Ureter (tissue), 1 donor: ENCODE measurements at places on chromosomes 4 and X.

- DNase-seq, result no peak
Measured at GRCh38 chr4:5524446-5525299, 183.7 kb downstream of the EVC2 start.

- DNase-seq, result no peak
Measured at GRCh38 chr4:42678512-42678911, 21.6 kb upstream of the ATP8A1 start.

DNA sequence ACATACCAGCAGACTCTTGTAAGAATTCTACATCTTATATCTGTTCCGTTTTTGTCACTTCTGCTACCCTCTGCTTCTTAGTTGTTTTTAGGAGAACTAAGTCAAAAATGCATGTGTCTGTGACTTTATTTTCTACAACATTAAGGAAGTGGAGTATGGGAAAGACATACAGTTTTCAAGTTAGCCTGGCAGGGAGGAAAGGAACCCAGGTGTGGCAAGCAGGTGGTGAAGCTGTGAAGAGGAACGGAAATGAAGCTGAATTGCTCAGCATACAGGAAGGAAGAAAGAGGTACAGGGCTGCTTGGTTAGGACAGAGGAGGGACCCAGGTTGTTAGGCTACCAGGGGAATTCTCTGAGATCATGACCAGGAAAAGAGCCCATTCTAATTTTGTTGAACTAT lies 9.4 kb downstream of the GPRIN3 start:
- DNase-seq, result no peak

DNA sequence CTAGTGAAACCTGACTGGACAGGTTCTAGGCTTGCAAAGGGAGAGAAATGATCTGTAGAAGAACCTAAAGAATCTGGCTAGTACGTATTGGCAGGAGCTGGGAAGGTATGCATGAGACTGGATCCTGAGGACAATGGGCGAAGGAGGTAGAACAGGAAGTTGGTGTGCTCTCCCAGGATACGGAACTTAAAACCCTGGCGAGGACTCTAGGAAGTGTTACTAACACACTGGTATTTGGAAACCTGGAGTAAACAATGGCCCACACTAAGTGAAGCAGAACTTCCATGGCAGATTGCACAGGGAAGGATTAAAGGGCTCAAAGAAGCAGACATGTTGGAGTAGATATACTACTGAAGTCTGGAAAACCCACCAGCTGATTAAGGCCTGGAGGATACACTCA lies 9.1 kb downstream of the SYN1 start:
- no peak for DNase-seq

DNA sequence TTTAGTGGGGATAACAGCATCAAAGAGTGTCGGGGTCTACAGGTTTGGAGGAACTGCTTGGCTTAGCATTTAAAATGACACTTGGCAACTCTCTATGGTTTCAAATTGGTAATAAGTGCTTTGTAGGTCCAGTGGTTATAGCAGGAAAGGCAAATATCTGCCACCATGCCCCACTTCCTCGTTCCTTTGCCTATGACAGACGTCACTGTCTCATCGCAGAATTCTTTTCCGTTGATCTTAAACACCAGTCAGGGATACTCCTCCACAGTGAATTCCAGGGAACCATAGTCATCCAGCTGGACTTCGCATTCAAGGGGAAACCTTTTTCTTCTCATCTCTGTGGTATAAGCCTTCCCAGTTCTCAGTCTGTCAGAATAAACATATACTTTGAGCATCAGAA lies 319.1 kb downstream of the GPAT3 start:
- no peak for DNase-seq

- no peak for DNase-seq
Measured at GRCh38 chr4:151651496-151651895, 109.3 kb downstream of the GATB start.

GRCh38 chr4:3111461-3111860 lies 37.0 kb downstream of the HTT start:
- no peak for DNase-seq

DNA sequence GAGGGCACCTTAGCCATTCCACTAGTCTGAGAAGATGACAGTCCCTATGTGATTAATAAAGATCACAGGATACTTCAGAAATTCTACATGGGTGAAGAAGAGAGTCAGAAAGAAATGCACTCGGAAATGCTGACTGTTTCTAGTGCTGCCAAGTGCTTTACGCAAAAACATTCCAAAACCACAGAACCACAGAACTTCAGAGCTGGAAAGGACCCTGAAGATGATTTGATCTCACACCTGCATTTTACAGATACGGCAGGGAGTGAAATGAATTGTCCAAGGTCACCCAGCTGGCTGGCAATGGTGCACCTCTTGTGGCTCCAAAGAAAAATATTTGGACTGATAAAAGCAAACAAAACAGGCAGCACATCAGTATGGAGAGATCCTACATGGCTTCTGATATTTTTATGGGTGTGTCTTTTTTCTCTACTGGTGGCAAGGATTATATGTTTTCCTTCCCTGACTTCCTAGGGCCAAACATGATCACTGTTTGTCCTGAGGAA lies 115.9 kb downstream of the MAML3 start:
- no peak for DNase-seq

DNA sequence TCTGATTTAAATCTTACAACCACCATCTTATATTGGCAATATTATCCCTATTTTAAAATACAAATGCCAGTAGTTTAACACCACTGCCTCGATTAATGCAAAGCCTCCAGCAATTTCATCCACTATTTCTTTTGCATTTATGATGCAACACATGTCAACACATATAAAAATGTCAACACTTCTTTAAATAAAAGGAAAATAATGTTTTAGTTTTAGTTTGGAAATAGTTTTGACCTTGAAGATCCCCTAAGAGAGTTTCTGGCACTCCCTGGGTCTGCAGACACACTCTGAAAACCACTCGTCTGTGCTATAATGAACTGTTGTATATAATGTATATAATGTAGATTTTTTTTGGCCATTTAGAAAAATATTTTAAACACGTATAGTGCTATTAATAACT lies 99.0 kb downstream of the CAMK2D start:
- DNase-seq, result no peak
